ENCODE measurements at places on chromosomes 12 and 14.

DNA sequence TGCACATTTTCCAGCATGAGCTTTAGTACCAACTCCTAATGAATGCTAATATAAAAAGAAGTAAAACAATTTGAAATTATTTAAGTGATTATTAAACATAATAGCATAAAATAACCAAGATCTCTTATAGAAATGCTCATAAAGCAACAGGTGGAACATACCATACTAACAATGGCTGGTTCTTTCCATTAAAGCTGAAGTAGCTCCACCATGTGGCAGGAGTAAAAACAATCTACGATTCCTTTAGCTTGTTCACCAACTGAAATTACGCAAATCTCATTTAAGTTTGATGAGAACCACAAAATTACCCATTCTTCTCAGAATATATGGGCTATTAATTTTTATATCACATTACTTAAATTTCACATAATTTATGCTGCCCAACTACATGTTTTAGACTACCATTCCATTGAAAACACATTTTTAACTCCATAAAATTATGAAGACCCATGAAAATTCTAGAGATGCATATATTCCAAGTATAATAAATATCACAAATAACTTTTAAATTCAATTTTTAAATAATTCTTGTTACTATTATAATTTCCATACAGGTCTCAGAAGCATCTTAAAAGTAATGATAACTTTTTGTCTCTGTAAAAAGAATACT is 213.6 kb downstream of the DAD1 start:
- DNase-seq = peak; percentile 59

DNA sequence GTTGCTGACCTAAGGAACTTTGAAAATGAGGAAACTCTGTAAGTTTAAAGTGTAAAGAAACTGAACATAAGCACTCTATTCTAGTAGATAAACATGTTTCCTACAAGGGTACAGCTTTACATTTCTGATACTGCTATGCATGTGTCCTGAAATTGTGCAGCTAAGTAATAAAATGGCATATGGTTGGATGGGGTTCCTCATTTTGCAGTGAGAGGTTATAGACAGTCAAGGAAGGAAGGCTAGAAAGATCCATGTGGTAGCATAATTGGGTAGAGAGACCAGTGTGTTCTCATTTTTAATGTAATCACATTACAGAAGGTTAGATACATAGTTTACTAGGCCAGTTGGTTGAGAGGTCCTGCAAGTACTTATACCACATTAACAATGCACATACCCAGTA is 477.0 kb downstream of the TMEM121 start:
- no peak for DNase-seq

- DNase-seq = peak; percentile 27
Observed at GRCh38 chr12:81759190-81760051, at the start of gene PPFIA2. Gene PPFIA2 (minus strand): TSS chr12:81759350.

GRCh38 chr12:93918262-93918661 is 230.1 kb upstream of the PLXNC1 start:
- DNase-seq = peak; percentile 74

GRCh38 chr12:51432921-51433320 is 8.3 kb downstream of the SLC4A8 start:
- DNase-seq = no peak

DNA sequence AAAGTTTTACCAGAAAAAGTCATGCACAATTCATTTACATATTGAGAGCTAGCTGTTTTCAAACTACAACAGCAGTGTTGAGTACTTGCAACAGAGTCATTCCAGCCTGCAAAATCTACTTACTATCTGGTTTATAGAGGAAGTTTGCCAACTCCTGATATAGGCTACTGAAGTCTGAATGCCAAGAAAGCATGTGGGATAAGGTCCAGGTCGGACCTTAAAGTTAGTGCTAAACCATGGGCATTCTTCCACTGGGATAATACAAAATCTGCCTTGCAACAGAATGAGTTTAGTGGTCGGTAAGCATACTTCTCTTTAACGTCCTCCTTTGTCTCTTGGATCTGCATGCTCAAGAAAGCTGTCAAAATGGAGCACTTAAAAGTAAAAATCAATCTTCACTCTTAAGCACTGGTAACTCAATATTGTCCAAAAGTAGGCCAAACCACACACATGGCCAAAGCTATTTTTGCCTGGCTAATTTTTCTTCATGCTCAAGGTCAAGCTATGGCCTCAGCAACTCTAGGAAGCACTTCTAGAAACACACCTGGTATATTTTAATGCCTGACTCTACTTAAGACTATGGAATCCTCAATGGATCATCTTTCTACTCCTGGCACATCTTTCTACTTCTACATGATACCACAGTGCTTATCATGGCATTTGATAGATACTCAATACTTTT is 364.9 kb upstream of the KITLG start:
- DNase-seq = peak; percentile 58

- DNase-seq = peak; percentile 27
Observed at GRCh38 chr12:94149781-94150239, 1.4 kb downstream of the PLXNC1 start.

DNA sequence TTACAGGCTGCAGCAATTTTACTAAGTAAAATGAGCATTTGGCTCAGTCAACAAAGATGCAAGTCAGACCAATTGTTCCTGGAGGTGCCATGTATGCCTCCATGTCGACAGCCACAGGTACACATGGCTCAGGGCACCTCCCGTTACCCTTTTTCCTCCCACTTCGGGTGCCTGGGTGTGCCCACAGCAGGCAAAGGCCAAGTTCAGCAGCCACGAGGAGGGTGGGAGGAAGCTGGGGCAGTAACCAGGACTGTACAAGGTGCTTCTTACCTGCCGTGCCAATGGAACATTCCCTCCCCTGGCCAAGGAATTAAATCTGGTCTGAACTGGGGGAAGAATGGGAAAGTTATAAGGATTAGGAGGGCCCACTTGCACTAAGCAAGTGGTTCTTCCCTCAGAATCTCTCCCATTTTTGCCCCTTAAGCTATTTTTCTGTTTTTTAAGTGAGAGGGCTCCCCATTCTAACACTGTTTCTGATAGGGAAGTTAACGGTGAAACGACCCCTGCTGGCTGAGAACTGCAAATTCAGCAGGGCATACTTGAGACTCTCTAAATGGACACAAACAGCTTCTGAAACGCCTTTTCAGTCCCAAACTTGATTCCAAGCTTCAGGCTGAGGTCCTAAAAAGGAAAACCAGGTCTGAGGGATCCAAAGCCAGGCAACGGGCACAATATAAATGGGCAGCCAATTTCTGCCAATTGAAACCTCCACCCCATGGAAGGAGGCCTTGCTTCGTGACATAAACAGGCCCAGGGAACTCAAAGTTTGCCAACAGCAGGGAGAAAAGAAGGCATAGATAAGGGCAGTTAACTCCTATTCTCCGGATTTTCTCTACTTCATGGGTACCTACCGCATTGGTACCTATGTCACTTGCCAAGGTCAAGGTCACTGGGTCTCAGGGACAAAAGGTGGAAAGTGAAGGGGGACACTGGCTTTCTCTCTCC is 24.8 kb downstream of the CLECL1 start:
- peak; percentile 54 for DNase-seq

- no peak for DNase-seq
Observed at GRCh38 chr12:79850610-79851299, 84.1 kb downstream of the PPP1R12A start.

DNA sequence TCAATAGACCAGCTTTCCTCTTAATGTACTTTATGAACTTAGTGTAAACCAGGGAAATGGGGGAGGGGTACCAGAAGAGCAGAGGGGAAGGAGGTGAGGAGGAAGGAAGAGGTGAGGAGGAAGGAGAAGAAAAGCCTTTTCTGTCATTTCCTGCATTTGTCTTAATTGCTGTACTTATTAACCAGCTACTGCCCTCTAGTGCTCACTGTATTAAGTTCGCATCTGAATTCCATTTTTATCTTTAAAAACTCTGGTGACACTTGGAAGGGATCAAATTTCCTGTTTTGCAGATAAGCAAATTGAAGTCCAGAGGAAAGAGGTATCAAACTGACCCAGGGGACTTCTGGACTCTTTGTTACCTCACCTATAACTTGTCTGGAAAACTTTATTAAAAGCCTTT is 22.2 kb downstream of the MANSC1 start:
- peak; percentile 72 for DNase-seq

- DNase-seq = no peak
Observed at GRCh38 chr14:38107216-38107631, 100.5 kb upstream of the SSTR1 start.

- DNase-seq = no peak
Observed at GRCh38 chr12:101939306-101939705, 61.9 kb downstream of the DRAM1 start.
